Ovary (tissue), 10 donors: ENCODE measurements at places on chromosomes 11 and 22. TPM values are rescaled to one million over a fixed set of nuclear protein-coding genes. Genes with fewer than 3 reads are reported as not detected.

- no peaks in the 10 kb centered on the region for H3K27me3 ChIP-seq
- DNase-seq = peak; percentile 4
- peaks cover 12% of the 10 kb centered on the region for H3K4me1 ChIP-seq
- peak overlapping the region; percentile 47 for H3K27ac ChIP-seq
Observed at GRCh38 chr11:66071381-66071801, 1.3 kb downstream of the PACS1 start.

GRCh38 chr11:95147364-95147905 is 57.8 kb downstream of the ENDOD1 start:
- peaks cover 1% of the 10 kb centered on the region for H3K4me1 ChIP-seq
- no peak overlapping the region for H3K27ac ChIP-seq
- H3K36me3 ChIP-seq = no peaks in the 10 kb centered on the region
- H3K27me3 ChIP-seq = no peaks in the 10 kb centered on the region
- DNase-seq = no peak

DNA sequence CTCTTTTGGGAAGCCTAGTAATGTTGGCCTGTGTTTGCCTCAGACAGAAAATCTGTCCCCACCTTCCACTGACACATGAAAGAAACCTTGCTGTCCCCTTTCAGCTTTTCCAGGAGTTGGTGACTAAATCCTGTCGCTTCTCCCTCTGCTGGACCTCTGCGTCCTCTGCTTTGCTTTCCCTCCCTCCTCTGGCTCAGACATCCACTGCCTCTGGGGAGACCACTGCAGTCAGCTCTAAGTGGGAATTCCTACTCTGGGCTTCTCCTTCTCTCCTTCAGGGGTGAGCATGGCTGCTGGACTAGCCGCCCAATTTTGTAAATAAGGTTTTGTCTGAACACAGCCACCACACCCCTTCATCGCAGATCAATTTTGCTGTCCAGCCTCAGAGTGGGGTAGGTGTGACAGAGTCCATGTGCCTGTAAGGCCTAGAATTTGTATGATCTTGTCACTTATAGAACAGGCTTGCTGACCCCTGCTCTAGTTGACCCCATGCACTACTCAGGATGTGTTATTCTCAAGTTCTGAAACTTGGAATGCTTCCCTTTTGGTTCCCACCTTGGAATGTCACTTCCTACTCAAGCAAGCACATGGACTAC is 23.0 kb downstream of the LRRC74B start:
- DNase-seq = no peak
- no peaks in the 10 kb centered on the region for H3K36me3 ChIP-seq
- no peaks in the 10 kb centered on the region for H3K4me1 ChIP-seq
- no peak overlapping the region for H3K4me3 ChIP-seq
- H3K27ac ChIP-seq = no peak overlapping the region

GRCh38 chr11:115357066-115357465 is 147.1 kb downstream of the CADM1 start:
- H3K36me3 ChIP-seq = no peaks in the 10 kb centered on the region
- no peak overlapping the region for H3K4me3 ChIP-seq
- H3K27ac ChIP-seq = no peak overlapping the region
- no peak for DNase-seq

UBQLN3 gene
- 1.6 TPM for total RNA-seq

DNA sequence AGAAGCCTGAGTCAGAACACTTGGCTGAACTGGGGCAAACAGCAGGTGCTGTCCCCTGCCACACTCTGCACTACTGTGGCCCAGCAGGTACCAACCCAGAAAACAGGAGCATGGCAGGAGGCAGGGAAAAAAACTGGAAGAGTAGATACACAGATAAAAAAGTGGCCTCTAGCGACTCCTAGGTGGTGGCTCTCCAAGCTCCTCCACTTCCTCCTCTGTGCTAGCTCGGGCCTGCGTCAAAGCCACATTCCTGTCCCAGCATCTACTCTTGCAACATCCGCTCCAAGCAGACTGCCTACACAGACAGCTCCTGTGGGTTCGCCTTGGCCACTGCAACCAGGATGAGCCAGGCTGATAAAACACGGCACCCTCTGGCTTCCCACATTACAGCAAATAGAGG is 6.9 kb downstream of the OR8B12 start:
- no peaks in the 10 kb centered on the region for H3K36me3 ChIP-seq
- no peaks in the 10 kb centered on the region for H3K27me3 ChIP-seq
- no peak overlapping the region for H3K4me3 ChIP-seq
- no peak for DNase-seq
- no peaks in the 10 kb centered on the region for H3K4me1 ChIP-seq
- no peak overlapping the region for H3K27ac ChIP-seq

DNA sequence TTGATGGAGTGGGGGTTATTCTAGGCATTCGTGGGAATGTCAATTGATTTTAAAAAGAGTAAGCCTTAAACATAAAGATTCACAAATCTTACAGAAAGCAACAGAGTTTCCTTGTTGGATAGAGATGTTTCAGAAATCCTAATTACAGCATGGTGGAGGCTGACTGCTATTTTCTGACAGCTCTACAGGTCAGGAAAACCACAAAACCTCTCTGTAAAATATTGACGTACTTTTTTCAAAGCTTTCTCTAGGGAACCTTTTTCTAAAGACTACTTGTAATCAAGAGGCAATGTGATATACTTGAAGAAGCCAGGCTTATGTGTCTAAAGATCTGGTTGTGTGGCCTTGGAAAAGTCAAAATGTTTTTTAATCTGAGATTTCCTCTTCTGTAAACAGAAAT is 9.1 kb upstream of the OR8B8 start:
- no peak for DNase-seq
- H3K27me3 ChIP-seq = no peaks in the 10 kb centered on the region
- H3K4me3 ChIP-seq = no peak overlapping the region
- no peaks in the 10 kb centered on the region for H3K4me1 ChIP-seq
- H3K36me3 ChIP-seq = no peaks in the 10 kb centered on the region
- H3K27ac ChIP-seq = no peak overlapping the region

RIMBP3B gene
- total RNA-seq = 0.08 TPM

DNA sequence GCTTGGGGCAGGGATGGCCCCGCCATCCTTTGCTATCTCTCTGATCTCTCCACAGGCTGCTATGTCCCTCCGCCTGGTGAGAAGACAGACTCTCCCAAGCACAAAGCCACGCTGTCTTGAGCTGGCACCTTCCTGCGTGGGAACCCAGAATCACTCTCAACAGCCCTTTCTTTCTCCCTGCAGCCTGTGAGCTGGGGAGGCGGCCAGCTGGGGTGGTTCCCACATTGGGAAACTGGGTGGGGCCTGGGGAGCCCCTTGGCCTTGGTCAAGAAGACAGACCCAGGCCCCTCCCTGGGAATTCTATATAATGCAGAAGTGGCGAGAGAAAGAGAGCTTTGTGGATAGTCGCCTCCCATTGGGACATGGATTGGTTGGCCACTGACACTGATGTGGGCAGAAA is 129.0 kb upstream of the TIMP3 start:
- no peak for DNase-seq
- no peak overlapping the region for H3K27ac ChIP-seq
- no peaks in the 10 kb centered on the region for H3K27me3 ChIP-seq
- H3K4me3 ChIP-seq = no peak overlapping the region

C11orf87 gene
- total RNA-seq = 0.05 TPM

- no peaks in the 10 kb centered on the region for H3K36me3 ChIP-seq
- no peaks in the 10 kb centered on the region for H3K27me3 ChIP-seq
- DNase-seq = no peak
- no peaks in the 10 kb centered on the region for H3K4me1 ChIP-seq
- H3K4me3 ChIP-seq = no peak overlapping the region
Observed at GRCh38 chr22:47623763-47624148, 861.3 kb downstream of the TBC1D22A start.

DNA sequence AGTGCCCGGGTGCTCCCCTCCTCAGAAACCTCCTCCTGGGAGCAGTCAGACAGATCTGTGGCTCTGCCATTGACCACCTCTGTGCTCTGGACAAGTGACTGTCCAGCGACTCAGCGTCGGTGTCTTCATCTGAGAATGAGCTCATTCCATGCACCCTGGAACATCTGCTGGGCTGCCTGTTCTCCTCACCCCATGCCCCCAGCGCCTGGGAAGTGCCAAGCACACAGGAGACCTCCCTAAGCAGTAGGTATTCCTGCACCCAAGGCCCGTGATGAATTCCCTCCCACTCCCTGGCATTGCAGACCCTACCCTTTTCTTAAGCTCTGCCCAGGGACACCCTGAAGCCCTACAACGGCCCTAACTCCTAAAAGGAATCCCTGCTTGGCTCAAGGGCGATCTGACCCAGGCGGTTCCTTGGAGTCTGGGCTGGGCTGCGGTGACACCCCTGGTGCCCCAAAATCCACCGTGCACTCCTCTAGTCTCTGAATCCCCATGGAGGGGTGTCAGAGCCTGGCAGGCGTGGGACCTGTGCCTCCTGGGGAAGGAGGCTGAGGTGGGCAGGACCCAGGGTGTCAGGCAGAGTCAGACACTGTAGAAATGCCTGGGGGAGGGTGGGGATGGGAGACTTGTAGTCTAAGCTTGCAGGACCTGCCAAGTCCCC is 92.0 kb downstream of the CEP164 start:
- H3K27ac ChIP-seq = no peak overlapping the region
- H3K27me3 ChIP-seq = no peaks in the 10 kb centered on the region
- no peaks in the 10 kb centered on the region for H3K4me1 ChIP-seq
- H3K4me3 ChIP-seq = no peak overlapping the region
- no peaks in the 10 kb centered on the region for H3K36me3 ChIP-seq
- DNase-seq = no peak

DNA sequence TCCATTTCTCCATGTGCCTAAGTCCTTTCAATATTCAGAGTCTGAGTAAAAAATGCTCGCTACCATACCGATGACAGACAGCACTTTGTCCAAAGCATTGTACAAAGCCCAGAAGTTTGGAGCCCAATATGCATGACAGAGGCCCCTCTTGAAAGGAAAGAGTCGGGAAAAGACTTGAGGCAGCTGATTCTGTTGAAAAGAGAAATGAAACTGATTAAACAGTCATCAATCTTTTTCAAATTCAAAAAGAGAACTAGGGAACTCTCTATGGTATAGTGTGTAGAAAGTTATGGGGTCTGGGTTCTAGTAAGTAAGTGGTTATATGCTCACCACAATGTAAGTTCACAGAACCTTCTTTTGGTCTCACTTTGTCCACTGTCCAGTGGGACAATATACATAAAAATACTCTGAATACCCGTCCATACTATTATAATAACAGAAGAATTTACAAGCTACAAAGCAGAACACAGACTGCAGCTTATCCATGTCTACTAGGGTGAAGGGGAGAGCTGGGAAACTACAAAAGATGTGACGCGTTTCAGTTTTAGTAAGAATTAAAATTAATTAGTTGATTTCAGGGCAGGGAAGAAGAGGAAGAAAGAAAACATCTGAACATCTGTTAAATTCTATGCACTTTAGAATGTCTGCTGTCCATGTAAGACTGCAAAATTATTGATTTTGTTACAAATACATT is 26.7 kb downstream of the ALG8 start:
- no peak for DNase-seq
- no peaks in the 10 kb centered on the region for H3K27me3 ChIP-seq
- H3K27ac ChIP-seq = no peak overlapping the region

- peaks cover 17% of the 10 kb centered on the region for H3K4me1 ChIP-seq
- no peaks in the 10 kb centered on the region for H3K36me3 ChIP-seq
- no peaks in the 10 kb centered on the region for H3K27me3 ChIP-seq
- DNase-seq = peak; percentile 95
- no peak overlapping the region for H3K4me3 ChIP-seq
Observed at GRCh38 chr22:45997077-45997776, 20.3 kb upstream of the WNT7B start.

DNA sequence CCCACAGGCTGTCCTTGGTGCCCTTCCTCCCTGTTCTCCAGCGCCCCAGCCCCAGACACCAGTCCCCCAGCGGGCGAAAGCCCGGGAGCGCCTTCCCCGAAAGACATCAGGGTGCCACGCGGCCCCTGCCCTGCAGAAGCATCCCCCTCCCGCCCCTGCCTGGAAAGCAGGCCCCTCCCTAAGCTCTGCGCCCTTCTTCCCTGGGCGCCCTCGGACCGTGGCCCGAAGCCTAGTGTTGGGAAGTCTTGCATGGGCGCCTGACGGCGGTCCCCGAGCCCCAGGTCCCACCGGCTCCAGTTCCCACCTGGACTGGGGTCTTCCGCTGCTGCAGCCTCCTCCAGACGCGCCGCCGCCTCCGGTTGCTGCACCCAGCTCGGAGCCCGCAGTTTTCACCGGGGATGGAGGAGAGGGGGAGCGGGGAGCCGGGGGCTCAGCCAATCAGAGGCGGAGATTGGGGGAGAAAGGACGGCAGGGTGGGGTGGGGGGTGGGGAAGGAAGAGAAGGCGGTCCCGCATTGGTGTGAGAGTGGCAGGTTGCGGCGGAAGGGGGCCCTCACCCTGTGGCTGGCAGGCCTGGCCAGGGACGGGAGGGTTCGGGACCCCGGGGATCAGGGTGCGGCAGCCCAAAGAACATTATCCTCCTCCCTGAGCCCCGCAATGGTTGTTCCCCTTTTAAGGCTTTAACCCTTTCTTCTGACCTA is at the start of gene THY1:
Gene THY1, minus strand, starts transcription at position 364 of the 700 bp plus-strand sequence. CDS start 2,267 bp downstream, outside the sequence.
- no peak for DNase-seq
- H3K4me1 ChIP-seq = peaks cover 5% of the 10 kb centered on the region
- peak within 1 kb of the TSS; percentile 42 for H3K4me3 ChIP-seq
- H3K36me3 ChIP-seq = no peaks in the 10 kb centered on the region

OOSP1 gene
- not detected for total RNA-seq

- H3K4me3 ChIP-seq = no peak overlapping the region
- H3K27me3 ChIP-seq = no peaks in the 10 kb centered on the region
- peak; percentile 80 for DNase-seq
- H3K4me1 ChIP-seq = peaks cover 4% of the 10 kb centered on the region
- no peak overlapping the region for H3K27ac ChIP-seq
Observed at GRCh38 chr11:61871158-61871597, 20.2 kb downstream of the FADS3 start.

ANO9 gene
- 0.77 TPM for total RNA-seq

DNA sequence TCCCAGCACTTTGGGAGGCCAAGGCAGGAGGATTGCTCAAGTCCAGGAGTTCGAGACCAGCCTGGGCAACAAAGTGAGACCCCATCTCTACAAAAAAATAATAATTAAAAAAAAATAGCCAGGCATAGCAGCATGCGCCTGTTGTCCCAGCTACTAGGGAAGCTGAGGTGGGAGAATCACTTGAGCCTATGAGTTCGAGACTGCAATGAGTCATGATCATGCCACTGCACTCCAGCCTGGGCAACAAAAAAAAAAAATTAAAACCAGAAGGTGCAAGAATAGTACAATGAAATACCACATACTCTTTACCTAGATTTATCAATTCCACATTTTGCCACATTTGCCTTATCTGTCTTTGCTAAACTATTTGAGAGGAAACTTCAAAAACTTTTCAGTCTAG is 8.2 kb downstream of the DPF2 start:
- H3K4me3 ChIP-seq = no peak overlapping the region
- no peaks in the 10 kb centered on the region for H3K36me3 ChIP-seq
- no peak overlapping the region for H3K27ac ChIP-seq
- no peaks in the 10 kb centered on the region for H3K27me3 ChIP-seq
- DNase-seq = no peak
- H3K4me1 ChIP-seq = peaks cover 2% of the 10 kb centered on the region

UBQLNL gene
- total RNA-seq = 3.0 TPM

OR6T1 gene
- not detected for total RNA-seq
